ENCODE measurements at places on chromosomes 3 and 15. TPM values are rescaled to one million over a fixed set of nuclear protein-coding genes. Genes with fewer than 3 reads are reported as not detected.

The KCNMB2 gene
- total RNA-seq = not detected

The FBXW12 gene
- total RNA-seq = not detected

The FEZF2 gene
- total RNA-seq = not detected

The GJD2 gene
- total RNA-seq = not detected

The IDH3A gene
- total RNA-seq = 134 TPM

The HDDC3 gene
- total RNA-seq = 43.5 TPM

The GMNC gene
- total RNA-seq = not detected

The EIF2A gene
- total RNA-seq = 131 TPM

The SMCO1 gene
- total RNA-seq = not detected

The MRPL3 gene
- total RNA-seq = 215 TPM

The BLM gene
- 37.0 TPM for total RNA-seq

The SLC2A2 gene
- total RNA-seq = not detected

The GUCA1C gene
- total RNA-seq = not detected

The TEX9 gene
- 1.2 TPM for total RNA-seq

The UBA7 gene
- total RNA-seq = 57.8 TPM

The SLC28A2 gene
- not detected for total RNA-seq

The SLC28A1 gene
- total RNA-seq = not detected

The ANKUB1 gene
- total RNA-seq = not detected

The ACTC1 gene
- not detected for total RNA-seq

The GOLGA6L7 gene
- total RNA-seq = not detected

The SNX33 gene
- 3.5 TPM for total RNA-seq

The ADAMTSL3 gene
- not detected for total RNA-seq

The GABRR3 gene
- not detected for total RNA-seq

The CPNE4 gene
- total RNA-seq = not detected

The LHFPL4 gene
- not detected for total RNA-seq

The INAFM2 gene
- 15.3 TPM for total RNA-seq

The IMPG2 gene
- total RNA-seq = 0.11 TPM

The TM4SF4 gene
- total RNA-seq = not detected

The FBXO40 gene
- total RNA-seq = not detected

The ATP10A gene
- total RNA-seq = 24.0 TPM

The CKMT1B gene
- total RNA-seq = not detected

The GNAT1 gene
- total RNA-seq = not detected

The COL6A6 gene
- total RNA-seq = not detected

The TPRG1 gene
- 29.6 TPM for total RNA-seq

The PRR23C gene
- not detected for total RNA-seq

The CHCHD4 gene
- 21.8 TPM for total RNA-seq

The CADPS gene
- not detected for total RNA-seq

The SKOR1 gene
- 0.16 TPM for total RNA-seq

The AHSG gene
- not detected for total RNA-seq

The RTP4 gene
- total RNA-seq = 3.1 TPM

The MORC1 gene
- total RNA-seq = not detected

The CLRN1 gene
- total RNA-seq = not detected

The GOLGA6D gene
- not detected for total RNA-seq

The CCR8 gene
- total RNA-seq = 2.9 TPM

The LYZL4 gene
- total RNA-seq = not detected

The BOC gene
- total RNA-seq = not detected

The AADACL2 gene
- not detected for total RNA-seq

The TMEM45A gene
- 0.44 TPM for total RNA-seq

The CIDEC gene
- total RNA-seq = not detected

The FANCI gene
- 145 TPM for total RNA-seq

The RAB6B gene
- 0.73 TPM for total RNA-seq

The THRB gene
- total RNA-seq = not detected

The PCNP gene
- 216 TPM for total RNA-seq

The EXD1 gene
- total RNA-seq = not detected

The NRROS gene
- 17.0 TPM for total RNA-seq
